Retina (tissue), 1 donor: ENCODE measurements at places on chromosomes 11 and 22.

DNA sequence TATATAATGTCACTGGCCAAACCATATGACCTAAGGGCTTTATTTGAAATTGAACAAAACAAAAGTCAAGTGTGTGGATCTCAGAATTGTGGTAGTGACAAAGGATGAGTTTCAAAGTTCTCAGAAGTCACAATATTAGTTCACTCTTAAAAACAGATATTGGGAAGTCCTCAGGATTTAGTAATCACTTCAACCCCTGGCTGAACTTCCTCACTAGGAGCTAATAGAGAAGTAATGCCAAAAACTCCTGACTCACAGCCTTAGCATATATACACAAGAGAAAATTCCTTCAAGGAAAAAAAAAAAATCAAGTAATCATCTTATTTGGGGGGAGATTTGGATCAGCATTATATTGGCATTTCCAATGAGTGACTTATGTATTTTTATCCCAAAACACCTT lies 75.6 kb upstream of the APOA1 start:
- DNase-seq, result no peak

- DNase-seq, result no peak
These were observed at the start of gene OR51B5 for GRCh38 chr11:5343474-5344335. TSS of gene OR51B5 (minus strand) at chr11:5343524. CDS start at chr11:5343524, 0 bp downstream.

- no peak for DNase-seq
These were observed 33.9 kb downstream of the CNTF start for GRCh38 chr11:58656348-58656747.

GRCh38 chr11:131518305-131518838 lies 148.0 kb downstream of the NTM start:
- no peak for DNase-seq

DNA sequence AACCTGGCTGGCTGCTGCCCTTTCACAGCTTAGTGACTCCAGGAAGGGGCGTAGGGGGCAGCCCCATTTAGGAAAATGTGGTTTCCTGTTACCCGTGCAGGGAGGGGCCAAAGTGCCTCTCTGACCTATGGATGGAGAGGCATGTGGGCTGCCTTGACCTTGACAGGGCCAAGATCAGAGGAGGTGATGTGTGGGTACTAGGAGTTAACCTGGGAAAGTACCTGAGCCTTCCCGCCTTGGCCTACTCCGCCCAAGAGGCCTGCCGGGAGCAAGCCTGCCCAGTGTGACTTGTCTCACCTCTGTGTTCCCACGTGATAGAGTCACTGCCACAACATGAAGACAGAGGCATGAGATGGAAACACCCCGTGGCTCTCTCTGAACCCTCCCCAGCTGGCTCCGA lies 33.4 kb downstream of the GRAMD4 start:
- no peak for DNase-seq

DNA sequence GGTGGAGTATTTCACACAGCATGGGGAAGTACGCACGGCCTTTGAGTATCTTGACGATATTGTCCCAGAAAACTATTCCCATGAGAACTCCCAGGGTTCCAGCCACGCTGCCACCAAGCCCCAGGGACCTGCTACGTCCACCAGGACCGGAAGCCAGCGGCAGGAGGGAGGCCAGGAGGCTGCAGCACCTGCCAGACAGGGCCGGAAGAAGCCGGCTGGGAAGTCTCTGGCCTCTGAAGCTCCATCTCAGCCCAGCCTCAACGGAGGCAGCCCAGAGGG lies 32.6 kb downstream of the IGHMBP2 start:
- DNase-seq, result no peak

GRCh38 chr11:104390651-104391050 lies 226.7 kb upstream of the PDGFD start:
- peak; percentile 14 for DNase-seq

DNA sequence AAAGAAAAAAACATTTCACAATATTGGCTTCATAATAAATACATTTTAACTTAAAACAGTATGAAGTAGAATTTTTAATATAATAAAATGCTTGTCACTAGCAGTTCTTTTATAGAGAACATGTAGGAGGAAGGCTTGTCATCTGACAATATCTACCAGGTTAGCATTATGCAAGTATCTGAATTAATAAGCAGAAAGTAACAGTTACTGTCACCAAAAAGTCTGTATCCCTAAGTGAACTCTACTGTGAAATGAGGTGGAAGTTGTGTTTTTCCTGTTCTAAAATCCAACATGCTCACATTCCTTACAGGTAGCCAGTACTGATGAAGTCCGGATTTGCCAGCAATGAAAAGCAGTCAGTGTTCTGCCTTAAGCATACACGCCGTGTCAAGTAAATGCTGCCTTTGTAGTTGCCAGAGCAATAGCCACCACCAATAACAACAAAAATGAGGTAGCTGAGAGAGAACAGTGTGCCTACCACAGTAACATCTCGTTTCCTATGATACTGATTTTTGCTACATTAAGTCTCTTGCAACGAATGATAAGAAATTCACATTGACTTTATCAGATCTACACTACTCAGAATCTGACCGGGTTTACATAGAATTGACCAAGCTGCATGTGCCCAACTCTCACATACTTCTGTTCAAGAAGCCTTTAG lies 95.5 kb downstream of the SIK3 start:
- no peak for DNase-seq

DNA sequence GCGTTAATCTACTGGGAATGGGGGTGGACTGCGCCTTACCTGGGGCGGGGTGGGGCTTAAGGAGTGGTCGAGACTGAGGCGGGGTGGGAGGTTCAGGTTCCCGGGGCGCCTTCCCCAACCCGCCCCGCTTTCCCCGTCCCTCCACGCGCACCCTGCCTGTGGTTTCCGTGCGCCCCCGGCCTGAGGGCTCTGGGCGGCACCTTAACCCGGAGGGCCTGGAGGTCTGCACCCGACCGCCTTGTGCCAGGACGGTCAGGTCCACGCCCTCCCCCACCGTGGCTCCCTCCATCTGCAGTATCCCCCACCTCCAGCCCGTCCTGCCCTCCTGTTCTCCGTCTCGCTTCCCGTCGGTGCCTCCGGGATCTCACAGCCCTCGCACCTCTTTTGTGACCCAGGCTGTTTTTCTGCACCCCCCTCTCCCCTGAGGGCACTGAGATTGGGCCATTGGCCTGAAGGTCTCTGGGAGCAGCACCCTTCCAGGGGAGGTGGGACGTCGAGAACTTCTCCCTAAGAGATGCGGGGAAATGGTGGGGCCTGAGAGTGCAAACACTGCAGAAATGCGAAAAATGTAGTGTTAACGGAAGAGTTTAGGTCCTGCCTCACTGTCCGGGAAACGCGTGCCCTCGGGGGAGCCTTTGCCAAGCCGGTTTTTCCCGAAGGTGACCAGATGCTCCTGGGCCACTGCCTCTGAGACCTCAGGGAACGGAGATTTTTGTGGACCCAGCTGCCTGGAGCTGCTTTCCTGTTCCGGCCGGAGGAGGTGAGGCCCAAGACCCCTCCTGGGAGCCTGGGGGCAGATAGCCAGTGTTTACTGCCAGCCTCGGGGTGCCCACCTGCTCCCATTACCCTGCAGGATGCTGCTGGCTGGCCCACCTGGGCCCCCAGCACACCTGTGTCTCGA lies 1.2 kb upstream of the ASCL2 start:
- peak; percentile 15 for DNase-seq

DNA sequence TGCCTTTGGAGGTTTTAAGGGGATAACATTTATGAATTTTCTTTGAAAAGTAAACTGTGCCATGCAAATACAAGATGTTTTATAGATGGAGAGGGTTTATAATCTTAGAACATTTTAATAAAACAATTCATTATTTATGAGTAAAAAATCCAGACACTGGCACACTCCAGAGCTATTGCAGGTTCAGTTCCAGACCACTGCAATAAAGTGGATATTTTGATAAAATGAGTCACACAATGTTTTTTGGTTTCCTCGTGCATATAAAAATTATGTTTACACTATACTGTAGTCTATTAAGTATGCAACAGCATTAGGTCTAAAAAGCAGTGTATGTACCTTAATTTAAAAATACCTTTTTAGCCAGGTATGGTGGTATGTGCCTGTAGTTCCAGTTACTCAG lies 146.2 kb upstream of the ZBED5 start:
- DNase-seq, result no peak

- DNase-seq, result no peak
These were observed 63.7 kb downstream of the COPB1 start for GRCh38 chr11:14435717-14436512.

- no peak for DNase-seq
These were observed 12.1 kb downstream of the MS4A2 start for GRCh38 chr11:60100516-60100915.

DNA sequence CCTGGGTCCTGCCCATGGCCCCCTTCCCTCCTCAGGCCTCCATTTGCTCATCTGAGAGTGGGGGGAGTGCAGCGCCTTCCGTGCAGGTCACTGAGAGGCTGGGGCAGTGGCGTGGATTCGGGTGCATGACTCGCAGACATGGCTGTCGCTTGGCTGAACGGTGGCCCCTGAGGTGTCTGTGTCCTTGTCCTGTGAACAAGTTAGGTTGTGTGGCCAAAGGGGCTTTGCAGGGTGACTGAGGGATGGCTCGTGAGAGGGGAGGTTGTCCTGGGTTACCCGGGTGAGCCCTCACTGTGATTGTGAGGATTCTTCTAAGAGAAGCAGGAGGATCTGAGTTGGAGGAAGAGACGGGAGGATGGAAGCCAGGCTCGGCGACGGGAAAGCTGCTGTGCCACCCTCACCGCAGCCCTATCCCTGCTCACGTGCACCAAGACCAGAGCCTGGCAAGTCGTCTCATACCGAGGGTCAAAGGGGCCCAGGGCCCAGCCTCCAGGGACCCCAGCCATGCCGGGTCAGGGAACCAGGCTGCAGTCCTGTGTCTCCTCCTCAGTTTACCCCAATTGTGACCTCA lies 79.1 kb downstream of the KCNQ1 start:
- DNase-seq, result no peak

GRCh38 chr11:103683576-103683975 lies 352.9 kb upstream of the DDI1 start:
- DNase-seq, result no peak

DNA sequence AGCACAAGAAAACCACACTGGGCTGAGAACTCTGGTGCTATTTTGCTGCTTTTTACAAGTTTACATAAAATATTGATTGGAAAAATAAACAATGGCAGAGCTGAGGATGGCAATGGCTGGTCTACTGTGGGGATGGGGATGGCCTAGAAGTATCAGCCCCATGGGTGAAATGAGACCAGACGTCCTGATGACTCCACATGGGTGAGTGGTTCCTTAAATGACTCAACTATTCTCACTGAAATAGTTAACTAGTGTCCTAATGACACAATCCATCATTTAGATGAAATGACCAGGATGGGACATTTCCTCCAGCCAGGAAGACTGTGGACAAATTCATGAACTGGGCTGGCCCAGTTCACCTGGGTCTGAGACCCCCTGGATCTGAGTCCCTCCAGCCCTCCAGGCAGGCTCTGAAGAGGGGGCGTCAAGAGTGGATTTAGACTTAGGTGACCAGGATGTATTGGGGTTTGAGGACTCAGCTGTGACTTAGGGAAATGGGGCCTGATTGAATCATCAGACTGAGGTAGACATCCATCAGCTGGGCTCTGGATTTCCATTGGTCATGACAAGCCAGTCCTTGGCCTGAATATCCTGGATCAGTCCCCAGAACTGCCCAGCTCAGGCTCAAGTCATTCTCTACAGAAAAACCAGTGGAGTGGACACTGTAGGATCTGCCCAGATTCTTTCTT lies 98.2 kb upstream of the IGLL5 start:
- no peak for DNase-seq

DNA sequence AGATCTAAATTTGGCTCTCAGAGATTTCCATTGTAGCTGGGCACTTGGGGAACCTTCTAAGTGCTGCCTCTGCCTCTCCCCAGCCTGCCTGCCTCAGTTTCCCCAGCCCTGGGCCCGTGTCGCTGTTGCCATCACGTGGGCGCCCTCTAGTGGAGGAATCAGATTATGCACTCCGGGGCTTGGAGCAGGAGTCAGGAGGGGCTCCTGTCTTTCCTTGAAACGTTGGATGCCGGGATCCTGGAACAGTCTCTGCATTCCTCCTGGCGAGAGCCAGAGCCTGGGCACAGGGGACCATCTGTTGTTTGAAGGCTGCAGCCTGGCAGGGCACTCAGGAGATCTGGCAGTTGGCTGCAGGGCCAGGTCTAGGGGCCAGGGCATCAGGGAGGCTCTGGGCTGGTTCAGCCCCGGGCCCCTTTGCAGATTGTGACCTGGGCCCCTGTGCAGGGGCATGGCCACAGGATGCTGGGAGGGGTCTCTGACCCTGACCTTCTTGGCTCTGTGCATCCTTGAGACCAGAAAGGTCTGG lies 71.6 kb downstream of the LRP5 start:
- no peak for DNase-seq

DNA sequence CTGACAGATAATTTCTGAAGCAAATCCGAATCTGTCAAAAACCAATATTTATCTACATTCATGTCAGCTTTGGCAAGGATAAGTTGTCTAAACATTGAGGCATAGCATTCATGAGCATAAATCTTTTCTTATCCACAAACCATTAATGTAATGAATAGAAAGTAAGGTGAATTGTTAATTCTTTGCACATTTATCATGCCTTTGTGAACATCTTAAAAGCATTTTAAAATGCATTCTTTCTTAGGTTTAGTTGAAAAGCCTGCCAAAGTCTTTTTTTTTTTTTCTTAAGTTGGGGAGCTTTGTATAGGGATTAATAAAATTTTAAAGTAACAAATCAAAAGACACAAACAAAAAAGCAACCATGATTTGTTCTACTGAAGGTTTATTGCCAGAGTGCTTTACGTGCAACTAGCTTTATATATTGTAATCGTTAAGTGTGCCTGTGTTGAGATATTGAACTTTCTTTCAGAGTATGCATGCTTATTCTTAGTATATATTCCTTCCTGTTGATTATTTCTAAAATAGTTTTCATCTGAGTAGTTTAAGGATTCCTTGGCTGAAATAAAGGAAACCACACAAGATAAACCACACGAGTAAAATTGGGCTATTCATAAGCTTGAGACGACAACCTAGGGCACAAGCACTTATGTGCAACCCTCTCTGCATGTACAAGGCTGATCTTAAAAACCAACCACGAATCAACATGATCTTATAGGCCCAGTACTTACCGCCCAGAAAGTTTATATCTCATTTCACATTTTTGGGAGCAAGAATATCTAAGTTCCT lies 1110.9 kb upstream of the CNTN5 start:
- no peak for DNase-seq

- DNase-seq, result no peak
These were observed 2.4 kb upstream of the OR52L1 start for GRCh38 chr11:5989203-5989602.

GRCh38 chr22:28151151-28151816 lies 232.2 kb upstream of the PITPNB start:
- DNase-seq, result no peak

DNA sequence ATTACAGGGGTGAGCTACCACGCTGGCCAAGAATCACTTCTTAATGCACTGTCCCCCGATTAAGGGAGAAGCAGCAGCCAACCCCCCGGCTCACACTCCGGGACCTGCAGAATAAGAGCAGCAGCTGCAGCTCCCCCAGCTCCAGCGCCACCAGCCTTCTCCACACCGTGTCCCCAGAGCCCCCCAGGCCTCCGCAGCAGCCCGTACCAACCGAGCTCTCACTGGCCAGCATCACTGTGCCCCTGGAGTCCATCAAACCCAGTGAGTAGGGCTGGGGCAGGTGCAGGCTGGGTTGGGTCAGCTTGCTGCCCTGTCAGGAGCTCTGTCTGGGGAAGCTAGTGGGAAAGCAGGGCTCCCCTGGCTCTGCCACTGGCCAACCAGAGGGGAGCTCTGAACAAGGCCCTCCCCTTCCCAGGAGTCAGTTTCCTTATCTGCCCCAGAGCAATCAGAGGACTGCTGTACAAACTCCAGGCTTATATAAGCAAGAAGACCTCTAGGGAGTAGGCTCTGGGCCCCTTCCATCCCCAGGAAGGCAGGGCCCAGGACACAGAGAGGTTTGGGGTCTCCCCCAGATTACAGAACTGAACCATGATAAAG lies 8.5 kb upstream of the SH3BP1 start:
- no peak for DNase-seq
